Fibroblast of skin of scalp (primary cell): ENCODE measurements at places on chromosomes 3 and 15.

GRCh38 chr15:74390647-74391288 is 23.3 kb upstream of the CYP11A1 start:
- DNase-seq = no peak

DNA sequence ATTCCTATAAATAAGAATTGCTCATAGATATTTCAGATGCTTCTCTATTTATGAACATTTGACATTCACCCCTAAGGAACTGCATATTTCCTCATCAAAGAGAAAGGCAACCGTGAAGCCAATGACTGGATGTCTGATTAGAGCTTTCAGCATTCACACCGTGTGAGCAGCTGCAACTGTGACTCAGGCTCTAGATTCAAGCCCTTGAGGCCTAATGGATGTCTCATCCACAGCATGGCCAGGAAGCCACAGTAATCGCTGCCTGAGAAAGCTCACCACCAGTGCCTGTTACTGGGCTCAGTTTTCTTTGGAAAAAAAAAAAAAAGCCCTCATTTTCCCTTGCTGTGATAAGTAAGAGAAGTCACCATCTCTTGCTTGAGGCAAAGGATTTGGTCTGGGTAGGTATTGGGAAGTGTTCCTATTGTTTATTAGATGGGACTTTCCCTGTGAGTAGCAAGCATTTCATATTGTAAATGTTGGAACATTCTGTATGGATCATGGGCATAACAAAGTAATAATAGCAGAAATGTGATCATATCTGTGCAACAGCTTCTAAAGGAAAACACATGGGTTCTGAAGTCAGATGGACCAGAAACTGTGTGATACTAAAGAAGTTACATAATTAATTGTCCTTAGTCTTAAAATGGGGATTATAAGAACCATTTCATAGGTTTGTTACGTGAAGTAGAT is 783.7 kb downstream of the AGBL1 start:
- DNase-seq = peak; percentile 88

GRCh38 chr15:57425842-57426241 is 49.5 kb downstream of the CGNL1 start:
- DNase-seq = no peak

DNA sequence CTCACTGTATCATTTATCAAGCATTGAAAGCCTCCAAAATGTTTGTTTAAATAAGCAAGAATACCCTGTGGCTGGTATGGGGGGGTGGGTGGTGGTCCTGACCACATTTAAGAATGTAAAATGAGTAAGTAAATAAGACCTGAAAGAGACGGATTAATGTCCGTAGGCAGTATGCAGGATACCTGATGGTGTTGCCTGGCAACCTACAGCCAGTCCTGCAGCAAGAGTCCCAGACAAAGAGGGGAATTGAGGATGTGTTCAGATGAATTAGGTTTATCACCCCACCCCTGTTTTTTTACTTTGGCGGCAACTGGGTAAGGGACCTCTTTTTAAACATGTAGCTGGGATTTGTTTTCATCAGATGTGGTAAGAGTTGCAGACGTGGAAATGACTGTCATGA is 99.8 kb upstream of the BFSP2 start:
- no peak for DNase-seq

DNA sequence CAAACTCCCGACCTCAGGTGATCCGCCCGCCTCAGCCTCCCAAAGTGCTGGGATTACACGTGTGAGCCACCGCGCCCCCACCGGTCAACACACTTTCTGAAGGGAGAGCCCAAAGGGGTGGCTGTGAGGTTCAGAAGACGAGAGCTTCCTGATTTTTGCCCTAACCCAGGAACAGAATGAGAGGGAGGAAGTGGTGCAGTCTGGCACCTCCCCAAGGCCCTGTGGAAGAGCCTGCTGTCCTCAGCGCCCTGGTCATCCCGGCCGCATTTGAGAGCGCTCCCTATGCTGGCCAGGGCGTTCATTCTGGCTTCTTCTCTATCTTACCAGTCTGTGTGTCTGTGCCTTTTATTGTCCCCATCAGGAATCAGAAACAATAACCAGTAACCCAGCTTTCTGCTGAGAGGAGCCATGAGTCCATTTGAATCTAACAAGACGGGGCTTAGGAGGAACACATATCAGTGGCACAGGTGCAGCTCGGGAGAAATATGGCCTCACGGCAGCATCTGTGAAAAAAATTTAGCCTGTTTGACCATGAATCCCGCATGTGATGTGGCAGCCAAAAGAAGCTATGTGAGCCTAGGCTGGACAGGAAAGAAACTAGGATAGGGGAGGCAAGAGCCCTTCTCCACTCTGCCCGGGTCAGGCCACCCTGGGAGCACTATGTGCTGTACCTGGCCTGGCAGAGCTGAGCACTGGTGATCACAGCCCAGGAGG is 12.9 kb downstream of the BDH1 start:
- DNase-seq = no peak

DNA sequence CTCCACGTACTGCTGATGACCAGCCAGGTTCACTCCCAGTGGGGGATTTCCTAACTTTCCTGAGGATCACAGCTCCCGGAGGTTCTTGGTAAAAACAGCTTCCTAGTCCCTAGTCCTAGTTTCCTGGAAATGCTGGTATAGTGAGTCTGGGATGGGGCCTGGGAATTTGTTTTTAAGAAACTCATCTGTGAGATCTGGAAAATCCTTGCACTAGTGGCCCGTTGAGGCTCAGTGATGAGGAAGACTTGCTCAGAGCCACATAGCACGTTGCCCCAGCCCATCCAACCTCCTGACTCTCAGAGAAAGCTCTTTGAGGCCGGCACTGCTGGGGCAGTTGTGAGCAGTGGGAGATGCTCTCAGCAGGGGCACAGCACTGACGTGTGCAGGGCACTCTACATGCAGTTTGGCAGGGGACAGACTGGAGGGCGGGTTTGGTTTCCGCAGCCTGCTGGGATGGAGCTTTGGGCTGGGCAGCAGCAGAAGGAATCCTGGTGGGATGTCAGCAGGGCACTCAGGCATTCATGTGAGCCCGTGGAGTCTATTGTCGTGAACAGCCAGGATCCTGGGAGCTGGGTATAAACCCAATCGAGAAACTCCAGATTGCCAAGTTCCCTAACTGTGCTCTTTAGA is 31.6 kb downstream of the SAXO2 start:
- no peak for DNase-seq
